ENCODE measurements at places on chromosomes 11 and 22.

DNA sequence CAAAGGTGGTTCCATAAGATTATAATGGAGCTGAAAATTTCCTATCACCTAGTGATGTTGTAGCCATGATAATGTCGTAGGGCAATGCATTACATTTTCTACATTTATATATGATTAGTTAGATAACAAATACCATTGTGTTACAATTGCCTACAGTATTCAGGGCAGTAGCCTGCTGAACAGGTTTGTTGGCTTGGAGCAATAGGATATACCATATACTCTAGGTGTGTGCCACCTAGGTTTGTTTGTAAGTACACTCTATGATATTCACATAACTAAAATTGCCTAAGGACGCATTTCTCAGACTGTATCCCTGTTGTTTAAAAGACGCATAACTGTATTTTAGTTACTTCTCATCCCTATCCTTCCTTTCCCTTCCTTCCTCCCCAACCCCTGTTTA is 13.6 kb downstream of the PLEKHB1 start:
- DNase-seq = no peak

- DNase-seq = no peak
Observed at GRCh38 chr11:124101737-124102136, 13.5 kb upstream of the VWA5A start.

GRCh38 chr22:36879775-36880174 is 19.0 kb downstream of the NCF4 start:
- DNase-seq = no peak

- DNase-seq = no peak
Observed at GRCh38 chr22:32712644-32713355, 88.7 kb upstream of the TIMP3 start.

GRCh38 chr11:130913268-130913667 is 3.0 kb downstream of the SNX19 start:
- no peak for DNase-seq

- DNase-seq = no peak
Observed at GRCh38 chr11:70305501-70305900, 35.0 kb downstream of the PPFIA1 start.

DNA sequence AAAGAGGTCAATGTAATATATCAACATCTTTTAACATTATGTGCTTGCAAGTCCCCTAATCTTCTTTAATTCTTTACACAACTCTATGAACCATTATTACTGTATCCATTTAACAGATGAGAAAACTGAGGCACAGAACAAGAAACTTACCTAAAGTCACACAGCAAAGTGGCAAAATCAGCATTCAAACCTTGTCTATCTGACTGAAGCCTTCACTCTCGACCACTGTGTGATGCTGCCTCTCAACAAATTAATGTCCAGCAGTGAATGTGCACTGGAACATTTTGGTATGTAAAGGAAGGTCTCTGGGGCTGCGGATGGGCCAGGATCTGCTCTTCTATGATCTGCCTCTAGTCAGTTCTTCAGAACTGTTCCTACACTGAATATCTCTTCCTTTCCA is 42.1 kb downstream of the PRCP start:
- no peak for DNase-seq

DNA sequence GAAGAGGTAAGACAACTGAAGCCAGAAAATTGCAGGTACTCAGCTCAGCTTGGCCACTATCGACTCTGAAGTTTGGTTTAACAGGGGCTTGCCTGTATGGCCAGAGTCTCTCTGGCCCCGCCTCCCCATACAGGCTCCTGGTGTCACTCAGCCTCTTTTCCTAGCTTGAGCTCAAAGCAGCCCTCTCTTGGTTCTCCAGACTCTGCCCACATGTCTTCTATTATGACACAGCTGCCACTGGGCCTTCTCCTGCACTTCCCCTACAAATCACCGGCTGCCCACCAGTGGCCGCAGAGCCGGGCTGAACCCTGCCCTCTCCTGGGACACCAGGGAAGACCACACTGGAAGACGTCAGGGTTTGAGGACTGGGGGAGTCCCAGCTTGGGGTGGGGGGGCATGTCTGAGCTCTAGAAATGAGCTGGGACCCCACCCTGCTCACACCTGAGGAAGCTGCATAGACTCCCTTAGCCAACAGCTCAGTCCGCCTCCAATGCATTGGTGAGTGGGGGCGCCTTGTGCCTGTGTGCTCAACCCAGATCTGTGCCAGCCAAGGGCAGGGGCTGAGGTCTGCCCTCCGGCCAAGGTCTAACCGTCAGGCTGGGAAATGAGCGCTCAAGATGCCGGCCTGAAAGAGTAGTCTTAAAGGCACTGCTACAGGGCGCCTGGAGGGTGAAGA is 94.4 kb upstream of the LMO1 start:
- DNase-seq = no peak

DNA sequence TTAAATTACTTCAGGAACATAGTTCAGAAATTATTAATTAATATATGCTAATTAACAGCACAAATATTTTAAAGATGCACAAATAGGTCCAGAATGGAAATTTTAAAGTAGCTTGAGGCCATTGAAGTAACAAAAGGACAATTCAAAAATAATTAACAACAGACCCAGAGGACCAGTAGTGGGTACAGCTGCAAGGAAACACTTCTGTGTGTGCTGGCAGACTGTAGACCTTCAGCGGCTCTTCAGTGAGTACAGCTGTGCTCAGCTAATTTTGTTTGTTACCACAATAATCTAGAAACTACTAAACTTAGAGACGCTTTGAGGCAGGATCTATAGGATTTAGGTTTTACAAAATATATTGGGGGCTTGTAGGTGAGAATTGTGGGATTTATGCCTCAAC is 103.8 kb downstream of the GRIA4 start:
- no peak for DNase-seq

GRCh38 chr11:6095798-6096197 is 11.7 kb upstream of the OR56B4 start:
- DNase-seq = no peak

GRCh38 chr11:86773513-86774252 is 26.7 kb upstream of the PRSS23 start:
- DNase-seq = no peak

DNA sequence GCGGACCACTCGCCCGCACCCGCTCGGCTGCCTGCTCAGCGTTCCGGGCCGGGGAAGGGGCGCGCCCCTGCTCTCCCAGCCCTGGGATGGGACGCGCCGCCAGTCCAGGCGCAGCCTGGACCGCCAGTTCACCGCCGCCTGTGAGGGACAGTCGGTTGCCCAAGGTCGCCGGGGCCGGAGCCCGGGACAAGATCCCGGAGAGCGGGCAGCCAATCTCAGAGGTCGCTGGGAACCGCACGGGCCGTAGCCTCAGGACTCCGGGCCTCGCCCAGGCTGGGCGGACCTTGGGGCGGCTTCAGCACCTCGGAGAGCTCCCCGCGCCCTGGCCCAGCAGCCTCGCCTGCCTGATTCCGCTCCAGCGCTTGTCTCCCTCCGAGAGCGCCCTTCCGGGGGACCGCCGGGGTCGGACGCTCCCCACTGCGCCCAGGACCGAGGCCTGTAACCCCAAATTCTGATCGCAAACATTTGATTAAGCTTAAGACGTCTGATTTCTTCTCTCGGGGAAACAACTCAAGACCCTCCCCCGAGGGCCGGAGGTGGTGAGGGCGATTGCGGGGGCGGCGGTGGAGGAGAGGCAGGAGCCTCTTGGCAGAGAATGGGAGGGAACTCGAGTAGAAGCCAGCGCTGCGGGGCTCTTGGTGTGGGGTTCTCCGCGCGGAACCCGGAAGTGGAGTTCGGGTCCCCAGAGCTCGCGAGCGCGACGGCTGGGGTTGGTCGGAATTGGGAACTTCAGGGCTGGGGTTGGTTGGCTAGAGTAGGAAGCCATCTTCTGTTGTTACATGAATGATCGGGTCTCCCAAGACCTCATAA is 1.1 kb upstream of the CHRM4 start:
- DNase-seq = no peak

DNA sequence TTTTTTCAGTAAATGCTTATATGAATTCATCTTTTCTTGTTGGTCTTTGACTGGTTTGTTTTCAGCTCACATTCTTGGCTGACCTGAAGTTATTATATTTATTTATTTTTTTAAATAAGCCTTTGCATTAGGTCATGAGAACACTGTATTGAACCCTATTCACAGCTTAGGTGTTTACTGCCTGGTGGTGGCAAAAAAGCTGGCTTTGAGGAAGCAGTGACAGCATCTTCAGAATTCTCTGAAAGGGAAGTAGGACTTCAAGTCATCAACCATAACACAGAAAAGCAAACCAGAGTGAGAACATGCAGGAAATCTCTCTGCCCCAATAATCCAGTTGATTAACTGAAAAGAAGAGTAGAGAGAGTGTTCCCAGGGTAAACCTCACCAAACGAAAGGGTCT is 30.3 kb upstream of the MMP13 start:
- DNase-seq = no peak

DNA sequence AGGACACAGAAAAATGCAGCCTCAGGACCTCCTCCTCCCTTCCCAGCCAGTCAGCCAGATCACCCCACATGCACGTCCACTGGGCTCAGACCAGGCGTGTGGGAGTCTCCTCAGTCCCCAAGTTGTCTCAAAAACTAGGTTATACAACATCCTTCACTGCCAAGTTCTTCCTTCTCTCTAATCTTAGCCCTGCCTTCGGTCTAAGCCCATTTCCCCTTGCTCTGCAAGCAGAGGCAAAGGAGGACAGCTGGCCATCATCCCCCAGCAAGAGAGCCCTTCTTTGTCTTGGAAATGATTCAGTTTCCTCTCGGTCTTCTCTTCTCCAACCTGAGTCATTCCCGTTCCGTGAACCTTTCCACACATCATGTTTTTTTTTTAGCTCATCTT is 14.0 kb upstream of the NRGN start:
- no peak for DNase-seq

- no peak for DNase-seq
Observed at GRCh38 chr22:43956805-43957463, 1.7 kb downstream of the SAMM50 start.

- DNase-seq = no peak
Observed at GRCh38 chr22:47693606-47694005, 931.2 kb downstream of the TBC1D22A start.

DNA sequence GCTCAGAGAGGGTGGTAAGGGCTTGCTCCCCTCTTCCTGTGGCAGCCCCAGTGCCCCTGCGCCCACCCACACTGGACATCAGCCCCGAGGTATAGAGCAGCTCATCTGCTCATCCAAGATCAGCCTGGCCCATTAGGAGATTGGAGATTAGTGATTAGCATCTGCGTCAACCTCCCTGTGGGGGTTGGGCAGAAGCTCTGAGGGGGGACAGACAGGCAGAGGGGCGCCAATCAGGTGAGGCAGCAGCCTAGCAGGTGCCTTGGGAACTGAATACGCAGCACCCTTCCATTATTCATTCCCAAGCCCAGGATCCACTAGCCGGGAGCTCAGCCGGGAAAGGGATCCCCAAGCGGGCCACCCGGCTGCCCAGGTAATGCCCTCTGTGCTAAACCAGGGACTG is 11.0 kb downstream of the SMTN start:
- DNase-seq = no peak

All from NCI-H1436 treated with DMSO at 0.1 percent for 48 hours (cell line).